LHCN-M2 (cell line): ENCODE measurements at places on chromosomes 7 and 10.
A peak's percentile ranks its signal among the peaks of the same experiment; 100 is the strongest.

DNA sequence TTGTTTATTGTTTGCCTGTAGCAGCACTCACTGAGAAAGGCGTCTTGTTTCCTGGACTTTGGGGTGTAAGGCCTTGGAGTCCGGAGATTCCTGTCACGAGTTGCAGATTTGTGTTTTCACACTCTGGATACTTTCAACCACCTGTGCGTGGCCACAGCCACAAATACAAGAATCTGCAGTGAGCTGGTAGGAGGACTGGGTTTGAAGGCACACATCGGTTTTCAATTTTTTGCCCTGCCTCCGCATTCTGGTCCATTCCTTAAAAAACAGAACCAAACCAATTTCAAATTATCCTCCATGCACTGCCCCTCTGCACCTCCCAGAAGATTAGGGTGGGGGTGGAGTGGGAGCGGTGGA is 619 bp downstream of the EXOC4 start:
- DNase-seq, result peak; percentile 41

GRCh38 chr10:18683427-18683826 is 24.2 kb downstream of the ARL5B start:
- DNase-seq, result peak; percentile 60

GRCh38 chr10:114002422-114002821 is 41.2 kb upstream of the ADRB1 start:
- DNase-seq, result no peak

DNA sequence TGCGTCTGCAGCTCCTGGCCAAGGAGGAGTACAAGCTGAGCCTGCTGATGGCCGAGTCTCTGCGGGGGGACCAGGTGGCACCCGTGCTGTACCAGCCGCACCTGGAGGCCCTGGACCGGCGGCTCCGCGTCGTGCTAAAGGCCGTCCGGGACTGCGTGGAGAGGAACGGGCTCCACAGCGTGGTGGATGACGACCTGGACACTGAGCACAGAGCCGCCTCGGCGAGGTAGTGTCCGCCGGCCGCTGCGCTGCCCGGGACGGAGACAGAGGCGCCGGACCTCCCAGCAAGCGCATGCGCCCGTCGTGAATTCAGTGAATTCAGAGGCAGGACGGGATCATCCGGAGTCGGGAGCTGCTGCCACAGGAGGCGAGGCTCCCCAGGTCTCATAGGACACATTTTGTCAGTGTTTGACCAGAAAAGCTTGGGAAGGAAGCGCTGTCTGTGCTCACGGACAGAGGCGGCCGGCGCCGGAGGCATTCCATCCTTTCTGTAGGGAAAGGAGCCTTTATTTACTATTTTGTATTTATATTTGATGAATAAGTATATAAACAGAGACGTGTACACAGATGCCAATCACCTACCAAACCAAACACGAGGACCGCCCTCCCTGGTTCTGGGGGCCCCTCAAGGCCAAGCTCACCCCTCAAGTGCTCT is 30.1 kb upstream of the FOXL3 start:
- DNase-seq, result no peak

DNA sequence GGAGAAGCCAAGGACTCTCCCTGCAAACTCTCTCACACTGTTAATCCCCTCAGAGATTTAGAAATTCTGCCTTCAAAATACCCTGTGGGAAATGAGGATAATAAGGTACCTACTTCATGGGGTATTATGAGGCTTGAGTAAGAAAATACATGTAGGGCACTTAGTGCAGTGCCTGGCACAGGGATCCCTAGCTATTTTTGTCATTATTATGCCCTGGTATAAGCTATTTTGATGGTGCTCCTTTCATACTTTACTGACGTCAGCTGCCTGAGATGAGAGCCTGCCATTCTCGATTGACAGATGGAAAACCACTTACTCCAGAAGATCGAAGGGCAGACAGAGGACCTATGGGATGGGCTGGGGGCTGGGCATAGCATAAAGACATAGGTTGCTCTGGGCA is 30.1 kb downstream of the MKX start:
- no peak for DNase-seq

DNA sequence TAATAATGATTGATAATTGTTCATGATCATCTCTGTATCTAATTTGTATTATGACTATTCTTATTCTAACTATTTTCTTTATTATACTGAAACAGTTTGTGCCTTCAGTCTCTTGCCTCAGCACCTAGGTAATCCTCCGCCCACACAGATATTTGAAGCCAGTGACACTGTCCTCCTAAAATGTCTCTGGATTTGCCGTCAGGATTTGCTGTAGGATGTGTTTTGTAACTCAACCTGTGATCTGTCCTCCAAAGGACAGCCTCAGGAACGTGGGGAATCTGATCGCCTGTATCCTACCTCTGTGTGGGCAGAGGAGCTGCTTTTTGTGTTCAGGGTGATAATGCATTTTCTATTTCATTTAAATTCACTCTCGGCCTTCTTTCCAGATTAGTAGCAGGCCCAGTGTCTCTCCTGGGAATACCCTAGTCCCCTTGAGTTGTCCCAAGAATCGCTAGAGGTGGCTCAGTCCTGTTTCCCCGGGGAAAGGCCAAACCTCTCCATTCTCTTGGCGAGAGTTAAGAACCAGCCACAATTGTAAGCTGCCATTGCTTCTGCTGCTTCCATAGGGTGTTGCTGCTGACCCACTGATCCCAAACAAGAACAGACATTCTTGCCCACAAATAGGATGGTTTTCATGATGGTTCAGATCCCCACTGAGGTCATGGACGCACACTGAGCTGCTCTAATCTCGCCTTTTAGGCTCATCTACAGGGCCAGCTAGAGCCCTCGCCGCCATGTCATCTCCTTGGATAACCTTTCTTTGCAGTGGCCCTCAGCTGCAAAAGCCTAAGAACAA is 136.2 kb upstream of the KCNMA1 start:
- DNase-seq, result no peak
